ENCODE measurements at places on chromosomes 16 and 17. TPM values are rescaled to one million over a fixed set of nuclear protein-coding genes. Genes with fewer than 3 reads are reported as not detected.

Gene TNFSF13
- polyA plus RNA-seq = 7.1 TPM

Gene CBFA2T3
- polyA plus RNA-seq = 3.5 TPM

Gene SPATA22
- polyA plus RNA-seq = 0.49 TPM

- no peak for DNase-seq
Measured at GRCh38 chr17:49717371-49717861, 9.7 kb upstream of the SLC35B1 start.

GRCh38 chr16:65070831-65071432, 50.9 kb downstream of the CDH11 start:
- no peak for DNase-seq

DNA sequence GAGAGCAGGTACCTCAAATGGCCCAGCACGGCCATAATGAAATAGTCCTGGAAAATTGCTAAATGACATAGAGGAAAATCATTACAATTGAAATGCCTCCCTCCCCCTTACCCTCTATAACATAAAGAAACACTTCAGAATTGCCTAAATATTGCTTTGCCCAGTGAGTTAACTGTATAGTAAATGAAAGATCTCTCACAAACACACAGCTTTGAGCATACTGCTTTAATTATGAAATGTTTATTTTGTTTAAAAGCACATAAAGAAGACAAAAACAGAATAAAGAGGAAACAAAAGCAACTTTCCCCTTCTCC, 9.3 kb upstream of the ADAMTS18 start:
- DNase-seq = no peak

GRCh38 chr16:9123871-9124270, 32.4 kb downstream of the HAPSTR1 start:
- DNase-seq = no peak

GRCh38 chr17:83083368-83084201, 4.2 kb downstream of the METRNL start:
- no peak for DNase-seq

GRCh38 chr16:2244301-2244700, 7.1 kb downstream of the ECI1 start:
- no peak for DNase-seq
